ENCODE measurements at places on chromosomes 5 and 9.

DNA sequence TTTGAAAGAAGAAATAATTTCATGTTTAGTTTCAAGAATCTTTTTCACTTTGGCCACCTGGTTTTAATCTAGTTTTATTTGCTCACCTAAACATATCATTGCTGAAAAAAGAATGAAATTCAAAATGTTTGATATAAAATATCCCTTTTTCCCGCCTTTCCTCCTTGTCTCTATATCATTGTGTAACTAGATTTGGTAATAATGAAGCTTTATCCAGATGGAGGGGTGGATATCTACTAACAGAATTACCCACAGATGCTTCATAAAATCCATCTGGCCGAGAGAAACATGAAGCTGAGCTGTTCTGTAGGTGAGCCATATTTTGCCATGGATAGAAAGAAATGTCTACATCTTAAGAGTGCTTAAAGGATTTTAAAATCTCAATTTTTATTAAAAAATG is 214.7 kb downstream of the ICE1 start:
- DNase-seq: no peak

DNA sequence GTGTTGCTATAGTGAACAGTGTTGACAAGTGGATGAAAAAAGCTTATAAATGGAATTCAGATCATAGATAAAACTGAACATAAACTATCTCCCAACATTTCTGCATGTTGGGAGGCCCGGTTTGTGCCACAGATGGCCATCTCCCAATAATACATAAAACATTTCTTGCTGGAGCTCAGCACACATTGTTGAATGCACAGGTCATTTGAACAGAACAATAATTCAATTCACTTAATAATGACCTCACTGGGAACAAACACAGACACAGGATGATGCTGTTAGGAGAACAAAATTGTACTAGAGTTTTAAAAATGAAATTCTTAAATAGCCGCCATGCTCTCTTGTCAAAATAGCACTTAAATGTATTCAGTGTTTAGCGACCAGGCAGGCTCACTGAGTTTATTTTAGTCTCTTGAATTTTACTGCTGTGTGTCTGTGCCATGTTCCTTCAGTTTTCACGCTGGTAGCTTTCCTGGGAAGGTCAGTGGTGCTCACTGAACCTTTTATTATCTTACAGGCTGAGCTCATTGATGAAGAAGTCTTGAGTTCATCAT is 85.0 kb upstream of the SSBP2 start:
- DNase-seq: no peak

DNA sequence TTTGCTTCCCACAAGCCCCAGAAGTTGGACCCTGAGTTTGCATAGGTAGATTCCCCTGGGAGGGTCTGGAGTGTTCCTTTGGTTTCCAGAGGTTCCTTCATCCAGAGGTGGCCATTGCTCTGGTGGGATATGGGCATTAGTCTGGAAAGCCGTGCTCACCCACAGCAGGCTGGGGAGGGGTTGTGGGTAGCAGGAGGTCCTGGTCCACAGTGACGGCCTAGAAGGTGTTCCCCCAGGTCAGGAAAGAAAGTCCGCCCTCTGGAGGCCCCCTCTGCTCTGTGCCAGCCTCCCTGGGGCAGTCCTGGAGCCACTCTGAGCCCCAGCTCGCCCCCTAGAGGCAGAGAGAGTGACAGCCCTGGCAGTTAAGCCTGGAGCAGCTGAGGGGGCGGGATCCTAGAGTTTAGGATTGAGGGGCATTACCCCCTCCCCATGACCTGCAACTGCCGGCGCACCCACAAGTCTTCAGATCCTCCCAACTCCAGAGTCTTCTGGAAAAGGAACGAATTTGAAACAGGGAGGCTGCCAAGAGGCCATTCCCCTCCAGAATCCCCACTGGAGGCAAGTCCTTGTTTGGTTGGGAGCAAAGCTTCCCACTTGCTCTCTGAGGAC is 36.8 kb downstream of the NDST1 start:
- DNase-seq: no peak

DNA sequence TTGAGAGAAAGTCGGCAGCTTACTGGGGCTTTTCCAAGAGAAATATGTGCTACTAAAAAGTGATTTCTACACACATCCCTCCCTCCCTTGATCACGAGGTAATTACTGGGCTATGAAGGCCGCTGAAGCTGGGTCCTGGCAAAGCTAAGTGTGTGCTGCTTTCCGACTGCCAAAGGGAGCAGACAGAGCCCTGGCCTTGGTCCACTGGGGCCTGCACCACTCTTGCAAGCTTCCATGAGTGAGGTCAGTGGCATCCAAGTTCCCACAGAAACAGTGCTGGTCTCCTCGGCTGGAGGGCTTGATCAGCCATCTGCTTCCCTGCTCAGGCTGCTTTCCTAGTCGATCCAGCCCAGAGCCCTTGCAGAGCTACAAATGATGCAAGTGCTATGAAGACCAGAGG is 154.8 kb upstream of the LHFPL2 start:
- no peak for DNase-seq

DNA sequence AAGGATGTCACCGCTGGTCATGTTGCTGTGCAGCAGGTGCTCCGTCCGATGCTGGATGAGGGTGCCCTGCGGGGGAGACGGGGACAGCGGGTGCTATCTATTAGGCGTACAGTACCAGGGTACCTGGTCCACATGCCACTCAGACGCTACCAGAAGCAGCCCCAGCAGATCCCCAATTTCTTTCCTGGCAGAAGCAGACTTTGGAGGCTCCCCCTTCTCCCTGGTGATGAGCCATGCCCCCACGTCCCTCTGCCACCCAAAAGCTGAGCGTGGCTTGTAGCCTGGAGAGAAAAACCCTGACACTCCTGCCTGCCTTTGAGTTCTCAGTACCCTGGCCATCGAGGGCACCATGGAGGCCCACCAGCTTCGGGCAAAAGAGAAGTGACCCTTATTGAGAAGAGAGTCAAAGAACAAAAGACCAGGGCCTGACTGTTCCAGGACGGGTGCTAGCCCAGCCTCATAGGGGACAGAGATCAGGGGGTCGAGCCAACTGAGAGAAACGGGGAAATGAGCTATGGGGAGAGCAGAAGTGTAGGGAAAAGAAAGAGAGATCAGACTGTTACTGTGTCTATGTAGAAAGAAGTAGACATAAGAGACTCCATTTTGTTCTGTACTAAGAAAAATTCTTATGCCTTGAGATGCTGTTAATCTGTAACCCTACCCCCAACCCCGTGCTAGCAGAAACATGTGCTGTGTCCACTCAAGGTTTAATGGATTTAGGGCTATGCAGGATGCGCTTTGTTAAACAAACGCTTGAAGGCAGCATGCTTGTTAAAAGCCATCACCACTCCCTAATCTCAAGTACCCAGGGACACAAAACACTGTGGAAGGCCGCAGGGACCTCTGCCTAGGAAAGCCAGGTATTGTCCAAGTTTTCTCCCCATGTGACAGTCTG is 62.0 kb upstream of the ZNF354B start:
- no peak for DNase-seq

- no peak for DNase-seq
These were observed 202.0 kb downstream of the AUH start for GRCh38 chr9:91159664-91160121.

GRCh38 chr5:112338681-112339337 is 80.3 kb downstream of the EPB41L4A start:
- DNase-seq: no peak
